ENCODE measurements at places on chromosomes 7 and 10. TPM values are rescaled to one million over a fixed set of nuclear protein-coding genes. Genes with fewer than 3 reads are reported as not detected.

DNA sequence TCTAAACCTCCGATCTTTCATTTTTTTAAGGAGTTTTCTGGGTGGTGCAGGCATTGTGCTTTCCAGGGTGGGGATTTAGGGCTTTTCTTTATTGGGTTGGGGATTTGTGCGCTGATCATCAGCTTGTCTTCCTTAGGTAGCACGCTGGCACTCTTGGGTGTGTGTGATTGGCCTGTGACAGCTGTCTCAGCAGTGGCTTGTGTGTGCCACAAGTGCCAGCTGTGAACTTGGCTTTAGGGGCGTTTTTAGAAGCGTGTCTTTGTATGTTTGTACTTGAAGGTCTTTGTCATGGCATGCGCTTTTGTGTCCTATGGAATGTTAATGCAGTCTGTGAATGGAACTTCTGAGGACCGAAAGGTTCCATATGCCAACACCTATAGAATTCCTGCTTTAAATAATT is 788 bp downstream of the AKAP9 start:
- H3K27me3 ChIP-seq = no peaks in the 10 kb centered on the region
- peak overlapping the region; percentile 86 for H3K4me3 ChIP-seq
- H3K4me1 ChIP-seq = peaks cover 24% of the 10 kb centered on the region
- peaks cover 4% of the 10 kb centered on the region for H3K36me3 ChIP-seq
- DNase-seq = peak; percentile 54

DNA sequence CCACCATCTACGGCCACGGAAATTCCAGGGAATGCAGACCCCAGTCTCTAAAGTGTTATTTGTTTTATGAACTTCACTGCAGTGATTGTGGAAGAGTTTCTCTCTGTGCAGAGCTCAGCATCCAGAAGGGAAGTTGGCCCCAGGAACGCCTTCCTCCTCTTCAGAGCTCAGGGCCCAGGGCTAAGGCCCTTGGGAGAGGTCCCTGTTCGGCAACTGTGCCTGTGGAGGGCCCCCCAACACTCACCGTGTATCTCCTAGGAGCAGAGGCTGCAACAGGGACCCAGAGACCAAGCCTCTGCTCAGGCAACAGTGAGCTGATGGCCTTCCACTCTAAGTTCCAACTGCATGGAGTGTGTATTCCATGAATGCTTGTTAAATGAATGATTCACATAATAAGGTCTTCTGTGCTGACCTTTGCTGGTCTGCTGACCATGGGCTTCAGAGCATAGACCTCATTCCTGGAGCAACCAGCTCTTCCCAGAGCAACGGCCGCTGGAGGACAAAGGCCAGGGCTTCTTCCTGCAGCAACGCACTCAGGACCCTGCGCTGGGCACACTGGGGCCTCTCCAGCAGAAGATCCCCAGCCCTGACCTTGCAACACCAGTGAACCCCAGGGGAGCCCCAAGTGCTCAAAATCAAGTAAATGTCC is 7.7 kb downstream of the DIP2C start:
- no peak for DNase-seq
- H3K27me3 ChIP-seq = peaks cover 2% of the 10 kb centered on the region
- H3K4me1 ChIP-seq = peaks cover 8% of the 10 kb centered on the region
- no peak overlapping the region for H3K4me3 ChIP-seq

DNA sequence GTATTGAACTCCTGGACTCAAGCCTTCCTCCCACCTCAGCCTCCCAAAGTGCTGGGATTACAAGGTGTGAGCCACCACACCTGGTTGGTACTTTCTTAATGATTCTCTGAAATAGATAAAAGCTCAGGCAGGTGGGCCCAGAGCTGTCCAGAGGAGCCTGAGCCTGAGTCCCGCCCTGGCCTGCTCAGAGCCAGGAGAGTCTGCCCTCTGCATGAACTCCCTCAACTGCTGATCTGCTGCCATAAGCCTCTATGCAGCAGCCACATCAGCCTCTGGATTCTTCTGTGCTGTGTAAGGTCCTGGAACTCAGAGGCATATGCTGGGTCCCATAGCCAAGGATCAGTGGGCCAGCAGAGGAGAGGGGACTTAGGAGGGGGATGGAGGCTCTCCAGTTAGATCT is 23.1 kb upstream of the DDIT4 start:
- peaks cover 82% of the 10 kb centered on the region for H3K4me1 ChIP-seq
- peaks cover 3% of the 10 kb centered on the region for H3K36me3 ChIP-seq
- no peak for DNase-seq
- peak overlapping the region; percentile 66 for H3K27ac ChIP-seq
- H3K4me3 ChIP-seq = peak overlapping the region; percentile 15

- peaks cover 11% of the 10 kb centered on the region for H3K4me1 ChIP-seq
- DNase-seq = no peak
- peaks cover 11% of the 10 kb centered on the region for H3K36me3 ChIP-seq
Measured at GRCh38 chr10:6321880-6322279, 119.1 kb downstream of the PFKFB3 start.

DNA sequence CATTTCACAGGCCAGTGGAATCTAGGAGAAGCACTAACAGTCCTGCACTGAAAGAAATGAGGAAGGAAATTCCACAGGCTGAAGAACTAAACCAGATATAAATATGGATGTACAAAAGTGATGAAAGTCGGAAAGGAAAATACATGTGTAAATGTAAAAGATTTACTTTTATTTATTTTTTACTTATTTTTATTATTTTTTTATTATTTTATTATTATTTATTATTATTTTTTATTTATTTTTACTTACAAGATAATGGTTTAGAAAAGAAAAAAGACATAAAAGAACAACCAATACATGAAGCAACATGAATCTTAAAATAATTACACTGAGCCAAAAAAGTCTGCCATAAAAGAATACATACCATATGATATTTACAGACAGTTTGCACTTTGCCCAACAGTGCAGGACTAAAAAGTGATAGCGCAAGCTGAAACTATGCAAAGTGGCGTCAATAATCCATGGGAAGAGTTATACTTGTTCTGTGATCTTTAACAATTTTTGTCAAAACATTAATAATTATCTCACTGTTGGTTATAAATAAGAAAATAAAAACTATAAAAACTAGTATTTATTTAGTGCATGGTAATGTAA is 317.8 kb upstream of the MKI67 start:
- H3K4me1 ChIP-seq = no peaks in the 10 kb centered on the region
- DNase-seq = no peak
- no peak overlapping the region for H3K4me3 ChIP-seq
- H3K27me3 ChIP-seq = no peaks in the 10 kb centered on the region

GRCh38 chr7:127938588-127938987 is 92.6 kb downstream of the LRRC4 start:
- no peak for DNase-seq
- peaks cover 16% of the 10 kb centered on the region for H3K36me3 ChIP-seq
- H3K4me1 ChIP-seq = no peaks in the 10 kb centered on the region
- no peaks in the 10 kb centered on the region for H3K27me3 ChIP-seq
- H3K27ac ChIP-seq = no peak overlapping the region

DNA sequence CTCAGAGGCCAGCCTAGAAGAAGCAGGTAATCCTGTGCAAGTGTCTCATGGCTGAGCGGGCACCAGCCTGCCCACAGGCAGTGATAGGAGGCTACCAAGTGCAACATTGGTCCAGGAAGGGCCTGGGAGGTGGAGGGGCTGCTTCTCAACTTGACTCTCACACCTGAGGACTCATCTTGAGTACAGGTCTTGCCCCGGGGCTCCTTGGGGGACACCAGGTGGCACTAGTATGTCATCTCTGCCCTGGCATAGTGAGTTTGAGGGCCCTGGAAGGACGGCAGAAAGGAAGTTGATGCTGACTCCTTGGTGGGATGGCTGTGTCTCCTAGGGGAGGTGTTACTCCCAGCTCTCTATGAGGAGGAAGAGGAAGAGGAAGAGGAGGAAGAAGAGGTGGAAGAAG is 2.3 kb downstream of the CCDC136 start:
- H3K4me3 ChIP-seq = no peak overlapping the region
- H3K4me1 ChIP-seq = peaks cover 16% of the 10 kb centered on the region
- H3K36me3 ChIP-seq = no peaks in the 10 kb centered on the region
- H3K27ac ChIP-seq = no peak overlapping the region
- peaks cover 13% of the 10 kb centered on the region for H3K27me3 ChIP-seq
- peak; percentile 54 for DNase-seq

GRCh38 chr10:121436630-121437341 is 161.5 kb downstream of the FGFR2 start:
- DNase-seq = no peak
- H3K36me3 ChIP-seq = no peaks in the 10 kb centered on the region
- H3K27me3 ChIP-seq = no peaks in the 10 kb centered on the region
- H3K4me3 ChIP-seq = no peak overlapping the region
- H3K27ac ChIP-seq = no peak overlapping the region
- no peaks in the 10 kb centered on the region for H3K4me1 ChIP-seq

- no peak overlapping the region for H3K4me3 ChIP-seq
- H3K27me3 ChIP-seq = peaks cover 11% of the 10 kb centered on the region
- H3K4me1 ChIP-seq = no peaks in the 10 kb centered on the region
- no peak overlapping the region for H3K27ac ChIP-seq
- no peaks in the 10 kb centered on the region for H3K36me3 ChIP-seq
Measured at GRCh38 chr7:31145339-31145738, 93.2 kb downstream of the ADCYAP1R1 start.

DNA sequence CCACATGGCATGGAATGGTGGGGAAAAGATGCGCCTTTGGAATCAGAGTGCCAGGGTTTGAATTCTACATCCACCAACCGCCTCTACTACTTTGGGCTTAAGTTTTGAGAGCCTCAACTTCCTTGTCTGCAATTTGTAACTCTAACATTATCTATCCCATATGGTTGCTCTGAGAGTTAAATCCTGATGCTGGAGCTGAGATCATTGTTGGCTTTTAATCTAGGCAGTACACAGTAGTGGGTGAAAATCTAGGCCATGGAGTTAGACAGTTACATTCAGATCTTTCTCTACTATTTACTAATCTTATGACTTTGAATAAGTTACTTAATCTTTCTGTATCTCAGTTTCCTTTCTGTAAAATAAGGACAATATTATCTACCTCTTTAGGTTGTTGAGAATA is 149.7 kb upstream of the AOAH start:
- peak overlapping the region; percentile 26 for H3K27ac ChIP-seq
- DNase-seq = no peak
- H3K27me3 ChIP-seq = no peaks in the 10 kb centered on the region
- H3K4me3 ChIP-seq = no peak overlapping the region
- H3K4me1 ChIP-seq = peaks cover 15% of the 10 kb centered on the region

GRCh38 chr10:23742368-23742767 is 303.5 kb downstream of the OTUD1 start:
- H3K4me1 ChIP-seq = no peaks in the 10 kb centered on the region
- no peak overlapping the region for H3K27ac ChIP-seq
- H3K4me3 ChIP-seq = no peak overlapping the region
- no peaks in the 10 kb centered on the region for H3K36me3 ChIP-seq
- no peaks in the 10 kb centered on the region for H3K27me3 ChIP-seq

GRCh38 chr10:89954061-89954460 is 252.7 kb downstream of the KIF20B start:
- no peaks in the 10 kb centered on the region for H3K36me3 ChIP-seq
- DNase-seq = no peak
- no peak overlapping the region for H3K27ac ChIP-seq
- peaks cover 8% of the 10 kb centered on the region for H3K27me3 ChIP-seq
- H3K4me1 ChIP-seq = no peaks in the 10 kb centered on the region

DNA sequence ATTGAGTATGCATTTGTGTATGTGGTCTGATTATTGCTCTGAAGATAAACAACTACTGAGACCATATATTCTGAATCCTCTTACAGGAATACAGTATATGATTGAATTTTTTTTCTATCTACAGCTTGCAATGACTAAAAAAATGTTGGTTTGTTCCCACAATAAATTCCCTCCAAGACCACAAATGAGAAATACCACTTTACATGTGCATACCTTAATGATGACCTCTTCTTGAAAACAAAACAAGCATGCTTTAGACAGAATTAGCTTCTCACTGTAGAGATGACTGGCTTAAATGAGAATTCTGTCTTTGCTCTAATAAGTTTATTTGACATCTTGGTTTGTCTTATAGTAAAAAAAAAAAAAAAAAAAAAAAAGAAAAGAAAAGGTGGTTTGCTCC is 241.5 kb downstream of the PCDH15 start:
- no peaks in the 10 kb centered on the region for H3K36me3 ChIP-seq
- no peaks in the 10 kb centered on the region for H3K27me3 ChIP-seq
- no peak overlapping the region for H3K4me3 ChIP-seq
- no peaks in the 10 kb centered on the region for H3K4me1 ChIP-seq
- H3K27ac ChIP-seq = no peak overlapping the region
- no peak for DNase-seq

DNA sequence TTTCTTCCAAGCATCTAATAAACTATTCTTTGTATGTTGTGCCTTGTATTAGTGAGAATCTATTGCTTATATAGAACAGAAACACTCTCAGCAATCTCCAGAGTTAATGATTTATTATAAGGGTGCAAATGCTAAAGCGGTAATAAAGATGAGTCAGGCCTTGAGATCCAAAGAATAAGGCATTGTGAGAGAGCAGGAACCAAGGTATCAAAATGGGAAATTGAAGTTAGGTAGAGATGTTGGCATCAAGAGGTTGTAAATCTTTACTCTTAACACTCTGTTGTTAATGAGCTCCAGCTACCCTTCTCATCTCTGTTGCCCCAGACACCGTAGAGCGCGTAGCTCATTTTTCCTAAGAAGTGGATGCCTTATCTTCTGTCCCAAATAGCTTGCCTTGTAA is 375.2 kb downstream of the ARL4A start:
- peaks cover 5% of the 10 kb centered on the region for H3K4me1 ChIP-seq
- H3K36me3 ChIP-seq = no peaks in the 10 kb centered on the region
- H3K27ac ChIP-seq = no peak overlapping the region
- H3K4me3 ChIP-seq = no peak overlapping the region
- DNase-seq = no peak
- peaks cover 2% of the 10 kb centered on the region for H3K27me3 ChIP-seq

DNA sequence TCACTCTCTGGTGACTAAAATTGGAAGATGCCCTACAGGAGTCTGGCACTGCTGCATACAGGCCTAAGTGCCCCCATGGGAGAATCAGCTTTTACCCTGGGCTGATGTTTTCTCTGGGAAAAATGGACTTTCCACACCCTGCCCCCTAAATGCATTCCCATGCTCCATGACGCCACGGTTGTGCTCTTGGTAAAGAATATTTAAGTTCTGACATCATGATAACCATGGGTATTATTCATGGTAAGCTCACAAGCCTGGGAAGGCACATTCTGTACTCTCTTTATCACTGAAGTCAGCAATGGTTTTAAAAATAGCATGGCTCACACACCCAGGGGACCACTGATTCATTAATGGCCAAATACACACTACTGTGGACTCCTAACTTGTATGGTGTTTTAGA is 43.4 kb downstream of the HIPK2 start:
- H3K4me1 ChIP-seq = peaks cover 50% of the 10 kb centered on the region
- DNase-seq = no peak

ELFN1 gene
- total RNA-seq = not detected

C10orf143 gene
- 4.7 TPM for total RNA-seq

LRRC4 gene
- 0.24 TPM for total RNA-seq
